ENCODE measurements at places on chromosomes 1 and 21.
A peak's percentile ranks its signal among the peaks of the same experiment; 100 is the strongest.

GRCh38 chr1:224430511-224431113 lies 4.0 kb downstream of the WDR26 start:
- DNase-seq, result no peak

DNA sequence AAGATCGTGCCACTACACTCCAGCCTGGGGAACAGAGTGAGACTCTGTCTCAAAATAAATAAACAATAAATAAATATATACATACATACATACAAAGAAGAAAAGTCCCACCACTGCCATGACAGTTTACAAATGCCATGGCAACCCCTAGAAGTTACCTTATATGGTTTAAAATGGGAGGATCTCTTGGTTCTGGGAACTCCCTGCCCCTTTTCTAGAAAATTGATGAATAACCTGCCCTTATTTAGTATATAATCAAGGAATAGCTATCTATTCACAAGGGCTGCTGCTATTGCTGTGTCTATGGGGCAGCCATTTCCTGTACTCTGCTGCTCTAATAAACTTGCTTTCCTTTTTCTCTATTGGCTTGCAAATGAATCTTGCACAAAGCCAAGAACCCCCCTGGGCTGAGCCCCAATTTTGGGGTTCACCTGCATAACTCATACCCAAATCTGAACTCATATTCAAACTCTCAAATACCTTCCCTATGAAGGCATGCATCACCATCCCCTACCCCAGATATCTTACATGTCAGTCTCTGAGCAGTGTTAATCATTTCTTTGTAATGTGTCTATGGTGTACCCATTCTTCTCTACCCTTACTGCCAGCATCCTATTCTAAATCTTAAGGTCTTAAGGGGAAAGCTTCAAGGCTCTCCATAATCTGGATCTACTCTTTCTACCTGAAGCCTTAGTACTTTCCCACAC lies 9.0 kb downstream of the GON4L start:
- no peak for DNase-seq

GRCh38 chr21:37153196-37153934 lies 80.3 kb downstream of the TTC3 start:
- DNase-seq, result no peak

DNA sequence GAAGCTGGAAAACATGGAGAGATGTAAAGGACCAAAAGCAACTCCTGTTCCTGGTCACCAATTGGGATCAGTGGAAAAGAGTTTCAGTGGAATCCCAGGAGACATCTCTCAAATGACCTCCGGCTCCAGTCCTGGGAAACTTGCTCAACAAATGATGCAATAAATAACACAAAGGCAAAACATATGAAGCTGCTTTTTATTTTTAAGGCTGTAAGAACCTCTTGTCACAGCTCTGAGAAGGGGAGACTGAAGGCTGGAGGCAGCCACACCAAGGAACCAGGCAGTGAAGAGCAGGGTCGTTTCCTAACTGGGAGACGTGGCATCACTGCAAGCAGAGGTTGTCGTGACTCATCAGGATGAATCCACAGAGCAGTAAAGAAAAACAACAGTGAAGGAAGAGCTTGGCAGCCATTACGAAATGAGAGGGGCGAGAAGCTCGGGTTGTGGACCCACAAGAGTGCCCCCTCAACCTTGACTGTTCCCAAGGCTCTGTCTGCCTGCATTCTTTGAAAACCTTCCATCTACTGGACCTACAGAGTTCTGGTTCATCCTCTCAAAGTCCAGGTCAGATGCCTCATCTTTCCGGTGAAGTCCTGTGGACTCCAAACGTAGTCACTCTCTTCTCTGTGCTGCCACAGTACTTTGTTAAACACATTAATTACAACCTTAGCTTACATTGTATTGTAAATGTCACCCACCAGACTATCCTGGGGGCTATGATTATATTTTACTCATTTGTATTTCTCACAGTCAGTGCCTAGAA lies 32.1 kb downstream of the JAK1 start:
- no peak for DNase-seq

DNA sequence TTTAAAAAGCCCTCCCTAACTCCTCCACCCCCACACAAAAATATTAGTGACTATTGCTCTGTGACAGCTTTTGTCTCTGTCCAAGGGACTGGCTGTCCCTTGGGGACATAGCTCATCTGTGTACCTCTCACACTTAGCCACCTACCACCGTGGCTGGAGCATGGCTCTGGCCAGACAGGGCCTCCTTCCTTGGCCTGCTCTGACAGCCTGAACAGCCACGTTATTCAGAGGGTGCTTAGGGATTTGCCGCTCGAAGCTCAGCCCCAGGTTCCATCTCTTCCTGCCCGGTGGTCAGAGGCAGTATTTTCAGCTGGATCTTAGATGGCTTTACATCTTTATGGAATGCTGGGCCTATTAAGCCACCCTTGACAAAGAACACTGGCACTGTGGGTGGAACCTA lies 6.1 kb upstream of the CELSR2 start:
- no peak for DNase-seq

DNA sequence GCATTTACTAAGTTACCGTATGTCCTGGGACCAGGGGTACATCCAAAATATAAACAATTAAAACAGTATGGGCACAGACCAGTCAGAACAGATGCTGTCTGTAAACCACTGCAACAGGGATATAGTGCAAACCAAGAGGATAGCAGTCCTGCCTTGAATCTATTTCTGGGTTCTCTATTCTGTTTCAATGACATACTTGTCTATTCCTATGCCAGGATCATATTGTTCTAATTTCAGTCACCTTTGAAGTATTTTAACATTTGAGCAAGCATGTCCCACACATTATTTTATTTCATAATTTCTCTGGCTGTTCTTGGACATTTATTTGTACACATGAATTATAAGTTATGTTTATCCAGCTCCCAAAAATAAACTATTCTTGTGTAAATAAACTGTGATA lies 28.2 kb upstream of the SYDE2 start:
- DNase-seq, result no peak

DNA sequence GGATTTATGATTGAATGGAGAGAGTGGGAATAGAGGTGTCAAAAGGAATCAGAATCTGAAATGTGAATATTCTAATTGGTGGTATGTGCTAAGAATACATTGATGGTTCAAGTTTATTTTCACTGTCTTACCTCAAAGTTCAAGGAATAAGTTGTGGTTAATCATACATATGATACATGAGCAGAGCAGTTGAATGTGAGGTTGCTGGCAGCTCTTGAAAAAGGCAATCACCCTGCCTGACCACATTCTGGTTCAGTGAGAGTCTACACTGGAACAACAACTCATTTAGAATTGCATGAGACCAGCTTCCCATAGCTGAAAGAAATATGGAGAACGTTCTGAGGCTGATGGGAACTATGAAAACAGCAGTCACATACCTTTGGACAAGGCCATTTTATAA lies 68.3 kb upstream of the ARHGAP29 start:
- DNase-seq, result no peak

GRCh38 chr1:85705940-85706339 lies 2.3 kb downstream of the ZNHIT6 start:
- DNase-seq, result no peak

- DNase-seq, result no peak
Measured at GRCh38 chr1:117581391-117581943, 24.4 kb upstream of the TENT5C start.

DNA sequence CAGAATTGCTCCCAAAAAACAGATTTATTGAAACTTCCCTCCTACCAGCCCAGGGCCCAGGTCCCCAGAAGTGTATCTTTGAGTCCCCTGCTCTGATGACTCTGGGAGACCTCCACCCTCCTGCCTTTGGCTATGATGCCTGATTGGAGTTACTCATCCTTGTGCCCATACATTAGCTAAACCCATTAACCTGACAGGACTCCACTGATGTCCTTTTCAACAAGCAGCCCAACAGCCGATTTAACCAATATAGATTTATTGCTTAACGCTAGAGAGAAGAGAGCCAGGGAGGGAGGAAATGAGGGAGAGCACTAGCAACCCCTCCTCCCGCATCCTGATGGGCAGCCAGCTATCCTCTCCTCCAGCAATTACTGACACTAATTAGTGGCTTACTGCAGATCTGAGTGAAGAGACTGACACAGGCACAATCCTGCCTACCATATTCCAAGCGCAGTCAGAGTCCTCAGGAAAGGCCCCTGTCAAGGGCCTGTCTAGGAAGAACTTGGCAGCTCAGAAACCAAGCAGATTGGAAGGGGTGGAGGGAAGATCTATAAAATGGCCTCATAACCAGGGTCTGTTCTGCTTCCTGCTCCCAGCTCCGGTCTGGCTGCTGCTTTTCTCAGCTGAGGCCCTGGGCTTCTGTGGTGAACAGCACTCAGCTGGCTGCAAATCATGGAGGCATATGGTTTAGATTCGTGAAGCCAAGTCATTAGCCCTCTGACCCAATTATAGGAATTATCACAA lies 484.5 kb upstream of the DAB1 start:
- no peak for DNase-seq

DNA sequence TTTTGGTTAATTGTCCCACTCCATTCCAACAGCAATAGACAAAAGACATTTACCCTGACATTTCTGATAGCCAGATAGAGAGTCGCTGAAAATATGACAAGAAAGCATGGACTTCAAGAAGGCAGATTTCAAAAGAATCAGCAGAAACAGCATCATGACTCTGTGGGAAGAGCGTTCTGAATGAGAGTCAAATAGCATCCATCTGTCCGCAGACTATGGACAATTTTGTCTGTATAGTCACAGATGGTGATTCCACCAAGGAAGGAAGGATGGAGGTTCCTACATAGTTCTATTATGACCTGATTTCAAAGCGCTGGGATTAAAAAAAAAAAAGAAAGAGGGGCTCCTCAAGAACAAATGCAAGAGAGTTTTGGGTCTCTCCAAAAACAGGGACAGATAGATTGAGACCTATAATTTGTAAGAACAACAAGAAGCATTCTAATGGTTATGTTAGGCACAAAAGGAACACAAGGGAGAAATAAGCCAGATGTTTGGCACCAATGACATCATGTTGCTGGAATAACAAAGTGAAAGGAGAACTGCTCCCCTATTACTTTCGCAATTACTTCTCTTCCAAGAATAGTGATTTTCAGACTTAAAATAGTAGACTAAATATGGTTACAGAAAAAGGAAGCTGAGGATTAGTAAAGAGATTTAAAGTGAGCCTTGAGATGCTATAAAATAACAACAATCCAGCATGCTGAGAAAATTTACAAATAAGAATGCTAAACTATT lies 28.5 kb downstream of the NIBAN1 start:
- no peak for DNase-seq

DNA sequence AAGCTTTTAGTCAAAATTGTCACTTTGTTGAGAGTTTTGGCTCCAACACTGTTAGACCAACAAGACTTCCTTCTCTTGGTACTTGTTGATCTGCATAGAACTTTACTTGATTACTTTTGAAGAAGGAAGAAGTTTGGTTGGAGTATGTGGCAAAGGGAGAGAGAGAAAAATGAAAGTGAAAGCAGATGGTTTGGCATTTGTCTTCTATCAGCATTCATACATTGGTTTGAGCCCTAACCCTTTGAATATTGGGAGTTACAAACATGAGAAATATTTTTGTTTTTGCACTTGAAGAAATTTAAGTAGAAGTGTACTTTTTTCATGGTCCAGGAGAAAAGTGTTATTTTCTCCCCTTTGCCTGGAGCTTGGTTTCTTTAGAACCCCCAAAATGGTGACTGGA lies 169.8 kb downstream of the ADGRL4 start:
- DNase-seq, result no peak

DNA sequence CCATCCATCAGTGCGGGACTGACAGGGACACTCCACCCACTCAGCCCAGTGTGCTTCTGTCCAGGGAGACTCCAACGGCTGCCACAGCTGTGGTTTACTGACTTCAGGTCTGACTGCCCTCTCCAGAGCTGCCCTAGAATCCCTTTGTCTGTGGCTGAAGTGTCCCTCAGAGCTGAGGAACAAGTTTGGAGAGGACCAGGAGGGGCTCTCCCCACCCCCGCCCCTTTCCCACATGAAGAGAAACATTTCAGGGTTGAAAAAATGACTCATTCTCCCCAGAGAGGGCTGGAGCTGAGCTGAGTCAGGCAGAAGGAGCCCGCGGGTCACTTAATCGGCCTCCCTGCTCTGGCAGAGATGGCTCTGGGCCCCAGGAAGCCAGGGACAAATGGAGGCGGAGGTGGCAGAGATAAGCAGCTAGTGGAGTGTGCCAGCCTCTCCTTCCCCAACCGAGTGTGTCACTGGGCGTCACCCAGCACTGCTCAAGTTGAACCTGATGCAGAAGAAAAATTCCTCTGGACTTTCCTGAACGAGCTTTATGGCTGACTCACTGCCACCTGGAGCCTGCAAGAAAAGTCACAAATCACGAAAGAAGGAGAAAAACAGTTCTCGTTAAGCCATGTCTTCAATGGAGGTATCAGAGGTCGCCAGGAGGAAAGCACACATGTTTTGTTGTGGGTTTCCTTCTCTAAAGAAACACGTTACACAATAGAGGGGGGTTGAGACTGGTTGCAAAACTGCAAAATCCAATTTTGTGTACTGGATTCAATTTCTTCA lies 34.3 kb upstream of the ECE1 start:
- peak; percentile 27 for DNase-seq

- DNase-seq, result no peak
Measured at GRCh38 chr1:155000411-155000725, 2.2 kb upstream of the ZBTB7B start.

DNA sequence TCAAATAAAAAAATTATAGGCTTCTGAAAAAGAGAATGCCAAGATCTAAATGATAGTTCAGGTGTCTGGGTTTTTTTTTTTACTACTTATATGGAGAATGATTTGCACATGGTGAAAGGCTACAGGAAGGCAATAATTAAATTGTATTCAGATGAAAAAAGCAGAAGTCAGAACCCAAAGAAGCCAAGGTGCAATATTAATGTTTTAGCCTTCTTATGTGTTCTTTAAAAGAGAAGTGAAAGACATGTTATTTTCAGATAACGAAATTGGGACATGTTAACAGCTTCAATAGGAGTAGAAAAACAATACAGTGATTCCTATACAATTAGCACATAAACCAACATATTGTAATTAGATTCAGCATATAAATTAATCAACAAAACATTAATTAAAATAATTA lies 452.9 kb upstream of the PRMT6 start:
- no peak for DNase-seq

GRCh38 chr21:45112371-45112770 lies 38.0 kb downstream of the ADARB1 start:
- DNase-seq, result no peak

GRCh38 chr1:150545486-150546032 lies 3.6 kb upstream of the ADAMTSL4 start:
- DNase-seq, result no peak

DNA sequence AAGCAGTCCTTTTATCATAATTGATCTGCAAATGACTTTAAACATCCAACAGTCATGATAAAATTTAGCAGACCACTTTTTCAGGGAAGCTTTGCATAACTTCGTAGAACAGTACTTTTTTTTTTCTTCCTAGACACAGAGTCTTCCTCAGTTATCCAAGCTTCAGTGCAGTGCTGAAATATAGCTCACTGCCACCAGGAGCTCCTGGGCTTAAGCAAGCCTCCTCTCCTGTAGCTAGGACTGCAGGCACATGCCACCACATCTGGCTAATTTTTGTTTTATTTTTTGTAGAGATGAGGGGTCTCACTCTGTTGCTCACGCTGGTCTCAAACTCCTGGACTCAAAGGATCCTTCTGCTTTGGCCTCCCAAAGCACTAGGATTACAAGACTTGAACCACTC lies 3.8 kb downstream of the F13B start:
- DNase-seq, result no peak
